Body of pancreas (tissue), 4 donors: ENCODE measurements at places on chromosomes 3 and 15. TPM values are rescaled to one million over a fixed set of nuclear protein-coding genes. Genes with fewer than 3 reads are reported as not detected.

DNA sequence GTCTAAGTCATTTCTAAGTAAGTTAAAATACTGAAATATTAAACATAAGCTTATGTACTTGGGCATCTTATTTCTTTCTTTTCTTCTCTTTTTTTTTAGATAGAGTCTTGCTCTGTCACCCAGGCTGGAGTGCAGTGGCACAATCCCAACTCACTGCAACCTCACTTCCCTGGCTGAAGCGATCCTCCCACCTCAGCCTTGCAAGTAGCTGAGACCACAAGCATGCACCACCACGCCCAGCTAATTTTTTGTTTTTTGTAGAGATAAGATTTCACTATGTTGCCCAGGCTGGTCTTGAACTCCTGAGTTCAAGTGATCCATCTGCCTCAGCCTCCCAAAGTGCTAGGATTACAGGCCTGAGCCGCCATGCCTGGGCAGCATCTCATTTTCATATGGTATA lies 16.0 kb upstream of the ZNF710 start:
- no peak for DNase-seq

DNA sequence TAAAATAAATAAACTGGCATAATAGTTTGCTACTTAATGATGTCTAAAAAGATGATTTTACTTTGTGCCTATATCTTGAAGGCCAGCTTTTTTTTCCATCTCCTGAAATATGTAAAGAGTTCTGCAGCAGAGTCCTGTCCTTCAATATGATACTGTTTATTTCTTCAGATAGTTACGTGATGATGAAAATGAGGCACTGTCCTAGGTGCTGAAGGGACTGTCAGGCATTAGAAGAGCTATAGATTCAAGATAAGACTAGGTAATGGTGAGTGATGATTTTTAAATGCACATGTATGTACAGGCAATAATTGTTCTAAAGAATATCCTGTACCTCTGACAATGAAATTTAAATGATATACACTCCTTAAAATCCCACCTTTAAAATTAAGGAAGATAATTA lies 326.9 kb upstream of the DNAJC19 start:
- no peak for DNase-seq

The CAND2 gene
- total RNA-seq = 6.6 TPM

GRCh38 chr3:58281069-58281468 lies 25.0 kb upstream of the RPP14 start:
- no peak for DNase-seq

GRCh38 chr15:34795267-34796081 lies at the start of gene ACTC1:
TSS of gene ACTC1 (minus strand) at chr15:34795549. CDS start at chr15:34794808, 741 bp downstream.
- peak; percentile 56 for DNase-seq

DNA sequence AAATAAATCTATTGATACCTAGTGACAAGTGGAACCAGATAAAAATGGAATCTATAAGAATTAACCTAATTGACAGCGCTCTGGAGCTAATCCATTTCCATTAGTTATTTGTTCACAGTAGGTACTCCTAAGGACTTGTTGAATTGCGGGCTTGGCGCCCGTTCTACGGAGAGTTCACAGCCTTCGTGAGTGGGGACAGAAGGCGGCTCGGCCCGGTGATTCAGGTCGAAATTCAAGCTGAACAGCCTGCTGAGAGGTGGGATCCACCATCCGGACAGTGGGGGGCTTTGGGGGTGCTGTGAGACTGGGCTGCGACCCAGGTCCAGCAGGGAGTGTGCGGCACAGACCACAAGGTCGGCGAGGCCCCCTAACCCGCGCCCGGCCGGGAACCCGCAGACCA lies 779 bp upstream of the CTNNB1 start:
- peak; percentile 45 for DNase-seq

- no peak for DNase-seq
These were observed 72.2 kb downstream of the ZNF148 start for GRCh38 chr3:125302932-125303331.

GRCh38 chr3:154795582-154795981 lies 284.5 kb upstream of the MME start:
- DNase-seq = no peak

The MUC4 gene
- total RNA-seq = not detected

The SNRPN gene
- total RNA-seq = 96.2 TPM

GRCh38 chr3:34864011-34864410 lies 775.3 kb upstream of the ARPP21 start:
- no peak for DNase-seq

DNA sequence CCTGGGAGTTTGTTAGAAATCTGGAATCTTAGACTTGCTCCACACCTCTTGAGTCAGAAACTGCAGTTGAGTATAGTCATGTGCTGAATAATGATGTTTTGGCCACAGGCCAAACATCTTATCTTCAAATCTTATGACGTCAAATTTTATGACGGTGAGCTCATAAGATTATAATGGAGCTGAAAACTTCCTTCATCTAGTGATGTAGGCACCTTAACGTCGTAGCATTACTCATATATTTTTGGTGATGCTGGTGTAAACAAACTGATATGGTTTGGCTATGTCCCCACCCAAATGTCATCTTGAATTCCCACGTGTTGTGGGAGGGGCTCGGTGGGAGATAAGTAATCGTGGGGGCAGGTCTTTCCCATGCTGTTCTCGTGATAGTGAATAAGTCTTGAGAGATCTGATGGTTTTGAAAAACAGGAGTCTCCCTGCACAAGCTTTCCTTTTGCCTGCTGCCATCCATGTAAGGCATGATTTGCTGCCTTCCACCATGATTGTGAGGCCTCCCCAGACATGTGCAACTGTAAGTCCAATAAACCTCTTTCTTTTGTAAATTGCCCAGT lies 268.0 kb upstream of the PROK2 start:
- DNase-seq = no peak

DNA sequence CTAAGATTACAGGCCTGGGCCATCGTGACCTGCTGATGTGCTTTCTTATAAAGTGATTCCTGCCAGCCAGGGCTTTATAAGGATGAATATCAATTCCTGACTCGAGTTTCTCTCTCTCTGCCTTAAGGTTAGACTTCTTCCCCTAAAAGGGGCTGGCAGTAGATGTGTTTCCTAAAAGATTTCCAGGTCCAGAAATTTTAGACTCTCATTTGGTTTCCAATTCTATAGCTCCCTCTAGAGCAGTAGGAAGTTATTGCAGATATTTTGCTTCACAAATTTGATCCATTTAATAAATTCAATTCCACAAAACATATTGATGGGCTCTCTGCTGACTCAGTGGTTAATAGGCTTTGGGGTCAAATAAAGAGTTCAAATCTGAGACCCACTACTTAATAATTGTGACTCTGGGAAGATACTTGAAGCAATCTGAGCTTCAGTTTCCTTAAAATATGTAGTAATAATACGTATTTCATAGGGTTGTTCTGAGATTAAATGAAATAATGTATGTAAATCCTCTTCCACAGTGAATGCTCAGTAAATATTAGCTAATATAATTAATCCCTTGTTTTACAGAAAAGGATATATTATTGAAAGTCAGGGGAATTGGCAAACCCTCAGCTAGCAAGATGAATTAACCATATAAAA lies 2.1 kb downstream of the TRIM69 start:
- no peak for DNase-seq

The SECISBP2L gene
- total RNA-seq = 23.9 TPM

GRCh38 chr3:71037775-71038174 lies 545.8 kb downstream of the FOXP1 start:
- DNase-seq = no peak

The GREM1 gene
- total RNA-seq = 6.5 TPM

DNA sequence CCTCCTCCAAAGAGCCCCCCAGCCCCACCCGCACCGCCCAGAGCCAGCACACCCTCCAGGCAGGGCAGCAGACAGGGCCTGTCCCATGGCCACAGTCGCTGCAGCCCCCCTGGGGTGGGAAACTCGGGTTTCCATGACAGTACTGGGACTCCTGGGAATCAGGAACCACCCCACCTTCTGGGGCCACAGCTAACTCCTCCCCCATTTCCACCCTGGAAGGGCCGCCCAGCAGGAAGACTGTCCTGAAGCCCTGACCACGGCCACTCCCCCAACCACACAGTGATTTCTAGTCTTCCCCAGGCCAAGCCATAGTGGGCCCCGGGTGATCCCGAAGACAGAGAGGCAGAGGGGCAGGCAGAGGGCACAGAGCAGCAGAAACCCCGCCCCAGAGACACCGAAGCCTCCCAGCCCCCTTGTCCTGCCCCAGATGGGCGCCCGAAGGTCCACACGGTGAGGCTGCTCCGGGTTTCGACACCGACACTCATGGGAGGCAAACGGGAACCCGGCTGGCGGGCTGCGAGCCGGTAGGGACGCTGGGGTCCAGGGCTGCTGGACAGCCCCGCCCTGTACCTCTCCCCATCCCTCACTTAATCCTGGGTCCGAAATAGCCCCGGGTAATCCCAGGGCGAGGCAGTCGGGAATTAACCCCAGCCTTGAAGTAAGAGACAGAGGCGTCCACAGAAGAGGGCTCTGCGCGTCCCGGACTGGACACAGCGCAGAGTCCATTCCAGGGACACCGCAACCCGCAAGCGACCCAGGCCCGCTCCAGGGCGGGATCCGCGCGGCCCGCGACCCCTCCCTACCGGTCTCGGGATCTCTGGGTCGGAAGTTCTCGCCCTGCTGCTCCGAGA lies 138.4 kb downstream of the NUP210 start:
- DNase-seq = peak; percentile 60

The ACTC1 gene
- 1.6 TPM for total RNA-seq

DNA sequence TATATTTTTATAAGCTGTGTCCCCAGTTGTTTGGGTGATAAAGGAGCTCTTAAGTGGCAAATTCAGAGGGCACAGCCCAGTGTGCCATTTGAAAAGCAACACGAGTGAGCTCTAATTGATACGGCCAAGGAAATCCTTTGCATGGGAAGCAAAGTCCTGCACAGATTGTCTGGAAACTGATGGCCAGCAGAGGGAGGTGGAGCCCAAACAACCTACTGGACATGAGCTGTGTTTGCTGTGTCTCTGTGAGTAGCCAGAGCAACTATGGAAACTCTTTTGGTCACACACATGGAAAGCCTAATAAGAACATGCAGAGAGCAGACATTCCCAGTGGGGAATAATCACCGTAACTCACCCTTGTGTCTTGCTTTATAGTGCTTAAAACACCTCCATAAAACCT lies 24.4 kb downstream of the ONECUT1 start:
- peak; percentile 33 for DNase-seq

GRCh38 chr3:101081999-101082398 lies 88.8 kb upstream of the ABI3BP start:
- DNase-seq = no peak

GRCh38 chr15:91627473-91628278 lies 225.8 kb upstream of the SLCO3A1 start:
- peak; percentile 68 for DNase-seq

The SLMAP gene
- total RNA-seq = 36.6 TPM

GRCh38 chr15:100372739-100373119 lies 31.0 kb upstream of the ADAMTS17 start:
- peak; percentile 31 for DNase-seq

- DNase-seq = no peak
These were observed 19.2 kb upstream of the C15orf39 start for GRCh38 chr15:75182187-75183131.

The HCN4 gene
- total RNA-seq = 0.78 TPM

The TMOD2 gene
- 7.3 TPM for total RNA-seq

DNA sequence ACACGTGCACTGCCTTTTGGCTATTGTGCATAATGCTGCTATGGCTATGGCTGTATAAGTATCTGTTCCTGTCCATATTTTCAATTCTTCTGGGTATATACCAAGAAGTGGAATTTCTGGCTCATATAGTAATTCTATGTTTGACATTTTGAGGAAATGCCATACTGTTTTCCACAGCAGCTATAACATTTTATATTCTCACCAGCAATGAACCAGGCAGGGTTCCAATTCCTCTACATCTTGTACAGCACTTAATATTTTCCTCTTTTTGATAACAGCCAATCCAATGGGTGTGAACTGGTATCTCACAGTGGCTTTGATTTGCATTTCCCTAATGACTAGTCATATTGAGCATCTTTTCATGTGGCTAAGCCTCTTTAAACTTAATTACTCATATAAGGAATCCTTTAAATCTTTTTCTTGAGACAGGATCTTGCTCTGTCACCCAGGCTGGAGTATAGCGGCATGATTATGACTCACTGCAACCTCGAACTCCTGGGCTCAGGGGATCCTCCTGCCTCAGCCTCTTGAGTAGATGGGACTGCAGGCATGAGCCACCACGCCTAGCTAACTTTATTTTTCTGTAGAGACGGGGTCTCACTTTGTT lies 38.1 kb upstream of the IGDCC4 start:
- no peak for DNase-seq

GRCh38 chr3:186962445-186962844 lies 32.1 kb downstream of the ST6GAL1 start:
- no peak for DNase-seq

The ANKUB1 gene
- not detected for total RNA-seq

GRCh38 chr3:119551598-119551997 lies 7.8 kb downstream of the CD80 start:
- no peak for DNase-seq

- no peak for DNase-seq
These were observed 3.7 kb downstream of the SETMAR start for GRCh38 chr3:4306860-4307259.

- no peak for DNase-seq
These were observed 107.5 kb downstream of the CHCHD6 start for GRCh38 chr3:126811530-126811929.

The TGM4 gene
- not detected for total RNA-seq

The IL16 gene
- total RNA-seq = 4.9 TPM

DNA sequence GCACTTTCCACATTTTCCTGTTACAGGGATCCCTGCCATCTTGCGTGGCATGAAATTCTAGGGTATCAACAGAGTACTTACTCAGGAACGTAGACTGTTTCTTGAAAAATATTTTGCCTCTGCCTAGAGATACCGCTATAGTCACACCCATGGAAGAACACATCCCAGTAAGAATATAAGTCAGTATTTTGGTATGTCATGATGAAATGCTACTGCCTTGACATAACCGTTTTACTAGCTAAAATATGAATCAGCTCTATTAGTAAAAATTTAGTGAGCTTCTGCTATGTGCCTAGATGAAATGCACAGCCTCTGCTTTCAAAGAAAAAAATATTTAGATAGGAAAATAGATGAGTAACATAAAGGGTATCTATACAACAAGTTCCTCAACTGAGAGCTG lies 276.4 kb downstream of the TBC1D5 start:
- no peak for DNase-seq

- DNase-seq = no peak
These were observed 93.2 kb downstream of the FILIP1L start for GRCh38 chr3:100020876-100021644.
